ENCODE measurements at places on chromosomes 1 and 21.

GRCh38 chr1:182444497-182444896, 5.4 kb upstream of the RGSL1 start:
- DNase-seq = no peak

DNA sequence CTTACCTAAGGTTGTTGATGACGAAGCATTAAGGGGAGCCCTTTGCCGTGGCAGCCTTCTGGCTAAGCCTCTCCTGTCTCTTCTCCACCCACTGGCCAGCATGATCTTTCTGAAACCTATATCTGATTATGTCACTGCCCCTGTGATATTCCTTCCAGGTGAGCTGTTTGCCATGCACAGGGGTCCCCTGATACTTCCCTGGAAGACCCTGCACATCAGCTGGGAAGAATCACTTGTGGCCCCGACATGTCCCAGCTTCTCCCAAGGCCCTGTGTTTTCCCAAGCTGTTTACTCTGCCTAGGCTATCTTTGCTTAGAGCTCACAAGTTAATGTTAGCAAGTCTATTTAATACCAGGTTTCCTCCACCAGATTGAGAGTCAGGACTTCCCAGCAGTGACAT, 12.3 kb downstream of the RD3 start:
- no peak for DNase-seq

DNA sequence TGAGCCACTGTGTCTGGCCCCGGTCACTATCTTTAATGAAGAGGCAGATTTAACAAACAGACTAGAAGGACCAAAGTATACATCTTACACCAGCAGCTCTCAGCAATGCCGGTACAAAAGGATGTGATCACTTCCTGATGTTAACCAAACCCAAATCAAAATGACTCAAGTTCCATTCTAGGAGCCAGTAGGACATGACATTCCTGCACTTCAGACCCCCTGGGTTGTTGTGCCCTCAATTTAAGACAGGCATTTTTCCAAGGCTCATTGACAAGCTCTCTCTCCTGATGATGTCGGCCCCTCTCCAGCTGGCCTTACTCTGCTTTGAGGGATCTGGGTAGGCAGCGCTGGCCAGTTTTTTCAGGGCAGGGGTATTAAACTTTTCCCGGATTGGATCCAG, 35.1 kb downstream of the YARS1 start:
- DNase-seq = no peak

DNA sequence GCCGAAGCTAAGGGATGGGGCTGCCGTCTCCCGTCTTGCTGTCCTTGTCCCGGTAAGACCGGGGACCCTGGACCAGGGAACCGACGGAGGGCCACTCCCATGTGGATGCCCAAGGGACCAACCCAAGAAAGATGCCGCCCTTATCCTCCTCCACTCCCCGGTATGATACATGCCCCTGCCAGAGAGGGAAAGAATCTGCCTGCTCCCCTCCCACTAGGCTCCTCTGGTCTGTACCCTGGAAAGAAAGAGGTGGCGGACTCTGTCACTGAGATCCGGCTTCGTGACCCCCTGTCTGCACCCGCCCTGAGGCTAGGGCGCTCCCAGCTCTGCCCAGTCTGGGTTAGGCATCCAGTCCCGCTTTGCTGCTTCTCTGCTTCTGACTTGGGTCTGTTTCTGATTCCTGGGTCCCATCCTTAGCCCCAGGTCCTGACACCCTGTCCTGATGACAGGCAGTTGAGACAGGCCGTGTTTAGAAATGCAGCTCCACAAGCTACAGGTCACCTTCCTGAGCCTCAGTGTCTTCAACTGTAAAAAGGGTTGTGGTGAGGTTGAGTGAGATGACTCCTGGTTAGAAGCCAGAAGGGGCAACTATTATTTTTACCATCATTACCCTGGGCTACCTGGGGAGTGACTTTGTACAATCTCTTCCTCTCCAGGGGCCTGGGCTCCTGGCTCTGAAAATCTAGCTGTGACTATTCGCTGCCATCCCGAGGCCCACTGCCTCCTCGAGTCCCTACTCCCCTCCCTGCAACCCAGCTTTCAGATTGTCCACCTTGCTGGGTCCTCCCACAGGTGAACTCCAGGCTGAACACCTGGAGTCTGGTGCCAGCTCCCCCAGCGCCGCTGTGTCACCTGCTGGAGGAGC, 3.7 kb downstream of the MATN1 start:
- no peak for DNase-seq

- DNase-seq = no peak
Observed at GRCh38 chr1:172970186-172970585, 80.6 kb downstream of the TNFSF18 start.
